LoVo (cell line): ENCODE measurements at places on chromosomes 16 and 17.

GRCh38 chr16:83253521-83253920, 554.3 kb upstream of the HSBP1 start:
- no peak for DNase-seq

DNA sequence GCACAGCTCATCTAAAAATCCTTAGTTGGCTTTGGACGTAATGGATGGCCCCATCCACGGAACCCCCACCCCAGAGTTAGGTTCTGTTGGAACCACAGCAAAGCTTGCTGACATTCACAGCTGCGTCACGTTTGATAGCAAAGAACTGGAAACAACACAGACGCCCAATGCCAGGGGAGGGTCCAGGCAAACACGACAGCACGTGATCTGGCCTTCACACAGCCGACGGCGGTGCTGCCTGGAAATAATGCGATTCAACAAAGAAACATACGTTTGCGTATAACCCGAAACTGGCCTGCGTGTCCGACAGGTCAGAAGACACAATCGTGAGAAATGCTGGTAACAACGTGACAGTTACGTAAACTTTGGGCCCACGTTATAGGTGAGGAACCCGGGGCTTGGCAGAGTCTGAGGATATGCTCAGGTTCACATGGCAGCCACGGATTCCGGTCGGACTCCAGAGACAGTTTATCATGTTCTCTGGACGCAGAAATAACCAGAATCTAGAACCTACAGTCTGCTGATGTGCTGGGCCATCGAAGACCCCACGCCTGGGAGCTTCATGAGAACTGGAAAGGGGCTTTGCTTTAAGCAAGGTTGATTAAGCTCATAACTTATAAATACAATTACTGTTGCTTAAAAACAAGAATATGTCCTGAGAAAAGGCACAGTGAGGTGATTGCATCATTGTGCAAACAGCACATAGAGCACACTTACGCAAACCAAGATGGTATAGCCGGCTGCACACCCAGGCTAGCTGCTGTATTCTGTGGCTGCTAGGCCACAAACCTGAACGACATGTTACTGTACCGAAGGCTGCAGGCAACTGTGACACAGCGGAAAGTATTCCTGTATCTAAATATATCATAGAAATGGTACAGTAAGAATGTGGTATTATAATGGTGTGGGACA, 70.4 kb downstream of the RPH3AL start:
- no peak for DNase-seq

DNA sequence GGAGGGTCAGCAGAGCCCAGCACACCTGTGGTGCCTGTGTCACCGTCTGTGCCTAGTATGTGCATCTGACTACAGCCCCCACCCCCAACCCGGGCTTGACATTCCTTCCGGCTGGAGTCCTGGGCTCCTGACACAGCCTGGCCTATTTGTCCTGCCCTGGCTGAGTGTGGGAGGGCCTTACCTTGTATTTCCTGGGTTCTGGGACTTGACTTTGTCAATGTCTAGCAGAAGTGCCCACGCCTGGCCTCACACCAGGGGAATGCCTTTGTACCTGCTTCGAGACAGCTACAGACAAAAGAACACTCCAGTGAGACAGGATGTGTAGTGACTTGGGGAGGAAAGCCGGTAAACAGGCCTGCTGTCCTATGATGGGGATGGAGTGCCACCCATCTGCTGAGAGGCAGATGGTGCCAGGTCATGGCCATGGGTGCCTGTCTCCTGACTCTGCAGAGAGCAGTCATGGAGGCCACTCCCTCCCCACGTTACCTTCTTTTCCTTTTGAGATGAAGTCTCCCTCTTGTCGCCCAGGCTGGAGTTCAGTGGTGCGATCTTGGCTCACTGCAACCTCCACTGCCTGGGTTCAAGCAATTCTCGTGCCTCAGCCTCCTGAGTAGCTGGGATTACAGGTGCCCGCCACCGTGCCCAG, 42.8 kb downstream of the TNFRSF13B start:
- no peak for DNase-seq

DNA sequence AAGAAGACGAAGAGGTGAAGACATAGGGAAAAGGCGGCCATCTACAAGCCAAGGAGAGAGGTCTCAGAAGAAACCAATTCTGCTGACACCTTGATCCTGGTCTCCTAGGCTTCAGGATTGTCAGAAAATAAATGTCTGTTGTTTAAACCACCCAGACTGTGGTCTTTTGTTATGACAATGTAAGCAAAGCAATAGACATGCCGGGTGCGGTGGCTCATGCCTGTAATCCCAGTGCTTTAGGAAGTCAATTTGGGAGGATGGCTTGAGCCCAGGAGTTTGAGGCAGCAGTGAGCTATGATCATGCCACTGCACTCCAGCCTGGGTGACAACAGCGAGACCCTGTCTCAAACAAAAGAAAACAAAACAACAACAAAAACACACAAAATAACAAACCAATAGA, 64.4 kb downstream of the HAPSTR1 start:
- no peak for DNase-seq
